ENCODE measurements at places on chromosomes 11 and 22. TPM values are rescaled to one million over a fixed set of nuclear protein-coding genes. Genes with fewer than 3 reads are reported as not detected.

The LRRC55 gene
- total RNA-seq = 0.13 TPM

The VPS37C gene
- total RNA-seq = 14.3 TPM

The OR51B2 gene
- not detected for total RNA-seq

The OR52I2 gene
- total RNA-seq = not detected

The DNAJB7 gene
- total RNA-seq = not detected

The PRRG4 gene
- total RNA-seq = 0.59 TPM

The HTR3A gene
- not detected for total RNA-seq

The CREB3L1 gene
- total RNA-seq = 69.2 TPM

DNA sequence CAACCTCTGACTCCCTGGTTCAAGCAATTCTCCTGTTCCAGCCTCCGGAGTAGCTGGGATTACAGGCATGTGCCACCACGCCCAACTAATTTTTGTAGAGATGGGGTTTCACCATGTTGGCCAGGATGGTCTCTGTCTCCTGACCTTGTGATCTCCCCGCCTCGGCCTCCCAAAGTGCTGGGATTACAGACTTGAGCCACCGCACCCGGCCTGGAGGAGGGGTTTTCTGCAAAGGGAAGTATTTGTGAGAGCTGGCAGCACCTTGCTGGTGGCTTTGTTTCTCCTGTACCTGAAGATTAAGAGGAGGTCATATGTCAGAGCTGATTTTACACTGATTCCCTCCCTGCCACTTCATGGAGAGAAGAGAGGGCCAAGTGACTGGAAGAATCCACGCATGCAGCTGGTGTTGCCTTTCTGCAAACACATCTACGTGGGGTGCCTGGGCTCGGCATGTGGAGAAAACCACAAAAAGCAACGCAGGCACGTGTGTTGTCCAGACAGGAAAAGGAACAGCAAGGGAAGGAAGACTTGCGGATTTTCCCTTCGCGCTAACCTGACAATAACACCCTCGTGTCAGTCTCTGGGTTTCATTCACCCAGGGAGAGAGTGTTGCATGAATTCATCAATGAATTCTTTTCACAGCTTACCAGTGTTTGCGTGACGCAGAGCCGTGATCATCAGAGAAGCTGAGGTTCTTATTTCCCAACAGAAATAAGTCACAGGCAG lies 61.9 kb downstream of the TSPAN18 start:
- no peak for DNase-seq

DNA sequence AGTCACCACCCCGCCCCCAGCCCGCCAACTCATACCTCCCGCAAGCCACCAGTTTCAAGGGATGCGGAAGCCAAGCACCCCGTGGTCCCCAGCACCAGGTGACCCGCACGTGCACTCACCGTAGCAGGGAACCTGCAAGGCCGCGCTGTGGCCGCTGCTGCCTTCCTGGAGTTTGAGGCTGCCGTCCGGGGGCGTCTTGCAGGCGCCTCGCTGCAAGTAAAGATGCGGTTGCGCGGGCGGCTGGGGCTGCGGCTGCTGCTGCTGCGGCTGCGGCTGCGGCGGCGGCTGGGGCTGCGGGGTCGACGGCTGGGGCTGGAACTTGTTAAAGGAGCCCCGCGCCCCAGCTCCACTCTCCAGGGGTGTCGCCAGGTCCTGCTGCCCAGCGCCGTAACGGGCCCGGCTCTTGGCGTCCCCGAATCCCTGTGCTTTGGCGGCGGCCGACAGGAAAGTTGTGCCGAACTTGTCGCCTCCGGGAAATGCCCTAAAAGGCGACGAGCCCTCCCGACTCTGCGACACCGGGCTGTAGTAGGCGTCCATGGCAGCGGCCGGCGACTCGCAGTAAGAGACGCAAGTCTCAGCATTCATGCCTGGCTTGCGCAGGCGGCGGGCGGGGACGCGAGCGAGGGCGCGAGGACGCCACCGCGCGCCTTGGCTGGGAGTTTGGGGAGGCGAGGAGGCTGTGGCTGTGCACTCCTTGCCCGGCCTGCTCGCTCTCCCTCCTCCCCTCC lies at the start of gene ALX4:
Gene ALX4 (minus strand): TSS at position 662 of the 728 bp plus-strand sequence. CDS start 77 bp downstream, at position 585.
- DNase-seq = peak; percentile 69

GRCh38 chr11:71356904-71357303 lies 91.3 kb downstream of the DHCR7 start:
- DNase-seq = no peak

- DNase-seq = peak; percentile 45
Measured at GRCh38 chr11:113505541-113506375, 30.6 kb upstream of the DRD2 start.

GRCh38 chr11:19316434-19316833 lies 75.7 kb upstream of the E2F8 start:
- DNase-seq = peak; percentile 78

GRCh38 chr22:41231369-41231768 lies 9.4 kb downstream of the CHADL start:
- no peak for DNase-seq

- peak; percentile 51 for DNase-seq
Measured at GRCh38 chr11:68658661-68659060, 25.7 kb upstream of the GAL start.

GRCh38 chr11:8267831-8268529 lies 4.3 kb upstream of the LMO1 start:
- DNase-seq = peak; percentile 48

DNA sequence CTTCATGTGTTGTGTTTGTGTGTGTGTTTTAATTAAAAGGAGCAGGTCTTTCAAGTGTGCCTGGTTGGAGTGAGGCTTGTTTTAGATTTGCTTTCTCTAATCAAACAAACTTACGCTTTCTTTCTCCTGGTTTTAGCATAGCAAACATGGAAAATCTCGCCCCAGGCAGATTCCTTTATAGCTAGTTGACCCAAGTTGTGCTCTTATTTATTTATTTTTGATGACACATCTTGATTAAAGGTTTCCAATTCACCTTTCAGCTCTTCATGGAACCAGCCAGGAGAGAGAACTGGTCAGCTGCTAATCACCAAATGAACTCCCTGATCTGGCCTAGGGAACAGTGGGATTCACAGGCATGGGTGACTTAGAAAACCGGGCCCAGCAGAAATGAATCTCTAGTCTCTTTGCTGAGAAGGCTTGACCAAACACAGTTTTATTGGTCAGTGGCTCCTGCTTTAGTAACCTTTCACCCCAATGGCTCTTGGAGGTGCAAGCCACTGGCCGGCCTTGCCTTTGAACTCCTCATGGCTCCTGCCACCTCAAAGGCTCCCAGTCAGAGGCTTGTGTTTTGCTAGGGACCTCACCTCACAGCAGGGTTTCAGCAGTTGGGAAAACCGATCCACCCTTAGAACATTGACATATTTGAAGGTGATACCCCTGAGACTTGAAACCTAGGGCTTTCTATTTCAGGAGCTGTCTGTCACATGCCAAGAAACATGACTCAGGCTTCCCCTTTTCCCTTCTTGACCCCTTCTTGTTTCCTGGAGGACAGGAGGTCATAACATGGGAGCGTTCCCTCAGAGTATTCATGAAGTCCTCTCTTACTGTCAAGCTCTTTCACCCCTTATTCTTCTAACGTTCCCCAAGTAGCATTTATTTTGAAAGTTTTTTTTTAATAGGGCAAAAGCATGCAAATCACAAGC lies 48.8 kb downstream of the EXT2 start:
- no peak for DNase-seq

- no peak for DNase-seq
Measured at GRCh38 chr11:44575288-44575672, 9.8 kb downstream of the CD82 start.

DNA sequence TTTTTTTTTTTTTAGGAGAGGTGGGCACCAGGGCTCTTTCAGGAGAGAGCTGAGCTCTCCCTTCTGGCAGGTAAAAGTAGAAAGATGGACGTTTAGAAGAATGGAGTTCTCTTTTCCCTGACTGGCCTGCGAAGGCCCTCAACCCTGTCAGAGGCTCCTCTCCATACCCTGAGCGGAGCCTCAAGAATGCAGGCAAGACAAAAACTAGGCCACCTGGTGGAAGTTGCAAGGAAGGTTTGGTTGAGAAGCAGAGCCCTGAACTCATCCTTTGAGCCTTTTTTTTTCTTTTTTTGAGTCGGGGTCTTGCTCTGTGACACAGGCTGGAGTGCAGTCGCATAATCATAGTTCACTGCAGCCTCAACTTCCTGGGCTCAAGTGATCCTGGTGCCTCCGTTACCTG lies 1.4 kb downstream of the OTOG start:
- DNase-seq = no peak

Measured in Right ventricle myocardium superior (tissue), 1 donor.